ENCODE measurements at places on chromosomes 16 and 17.

DNA sequence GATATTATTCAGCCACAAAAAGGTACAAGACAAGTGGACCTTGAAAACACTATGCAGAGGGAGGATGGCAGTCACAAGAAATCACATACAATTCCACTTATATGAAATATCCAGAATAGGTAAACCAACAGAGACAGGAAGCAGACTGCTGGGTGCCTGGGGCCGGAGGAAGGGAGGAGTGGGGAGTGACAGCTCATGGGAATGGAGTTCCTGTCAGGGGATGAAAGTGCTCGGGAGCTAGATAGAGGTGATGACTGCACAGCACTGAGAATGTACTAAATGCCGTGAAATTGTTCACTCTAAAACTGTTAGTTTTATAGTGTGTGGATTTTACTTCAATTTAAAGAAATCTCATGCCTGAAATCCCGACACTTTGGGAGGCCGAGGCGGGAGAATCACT, 74.2 kb upstream of the MED9 start:
- DNase-seq: no peak

DNA sequence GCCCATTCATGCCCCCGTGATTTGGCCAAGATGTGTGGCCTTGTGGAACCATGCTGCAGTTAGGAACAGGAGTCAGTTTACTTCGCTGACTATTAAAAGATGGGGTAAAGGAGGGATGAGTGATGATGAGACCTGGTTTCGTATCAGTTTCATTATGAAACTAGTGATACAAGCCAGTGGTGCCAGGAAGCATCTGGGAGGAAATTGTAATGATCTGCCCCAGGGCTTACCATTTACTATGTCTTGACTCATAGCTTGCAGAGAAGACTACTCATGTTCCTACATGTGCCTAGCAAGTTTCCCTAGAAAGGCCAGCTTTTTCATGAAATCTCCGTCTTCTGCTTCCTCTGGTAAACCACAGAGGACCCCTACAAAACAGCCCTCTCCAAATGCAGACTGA, 23.2 kb downstream of the CDH3 start:
- peak; percentile 59 for DNase-seq

- no peak for DNase-seq
Observed at GRCh38 chr16:65120831-65121721, 787 bp downstream of the CDH11 start.

- DNase-seq: no peak
Observed at GRCh38 chr17:75783069-75783783, 1.4 kb upstream of the UNK start.

DNA sequence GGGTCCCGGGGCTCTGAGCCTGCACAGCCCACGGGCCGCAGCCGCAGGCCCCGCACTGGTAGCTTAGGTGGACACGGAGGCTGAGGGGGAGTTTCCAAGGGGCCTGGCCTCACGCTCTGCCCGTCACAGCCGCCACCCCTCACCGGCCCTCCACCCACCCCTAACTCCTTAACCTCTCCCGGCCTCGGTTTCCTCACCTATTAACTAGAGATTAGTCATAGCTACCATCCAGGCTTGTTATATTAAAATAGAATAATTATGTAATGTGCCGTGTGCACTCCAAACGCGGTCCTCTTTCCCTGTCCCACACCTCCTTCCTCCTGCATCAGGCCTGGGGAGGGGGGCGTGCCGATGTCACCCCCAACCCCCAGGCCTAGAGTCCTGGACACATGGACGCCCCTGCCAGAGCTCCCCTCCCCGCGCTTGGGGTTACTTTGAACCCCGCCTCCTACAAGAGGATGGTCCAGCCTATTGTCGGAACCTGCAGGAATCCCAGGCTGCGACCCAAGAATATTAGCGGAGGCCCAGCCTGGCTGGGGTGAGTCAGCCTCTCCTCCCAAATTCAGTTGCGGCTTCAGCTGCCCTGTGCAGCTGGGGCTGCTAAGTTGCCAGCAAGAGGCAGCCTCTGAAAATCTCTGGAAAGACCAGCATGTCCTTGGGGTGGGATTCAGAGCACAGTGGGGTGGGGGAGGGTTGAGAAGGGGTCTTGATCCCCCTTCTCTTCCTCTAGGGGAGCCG, 17.3 kb downstream of the SOCS3 start:
- peak; percentile 79 for DNase-seq

DNA sequence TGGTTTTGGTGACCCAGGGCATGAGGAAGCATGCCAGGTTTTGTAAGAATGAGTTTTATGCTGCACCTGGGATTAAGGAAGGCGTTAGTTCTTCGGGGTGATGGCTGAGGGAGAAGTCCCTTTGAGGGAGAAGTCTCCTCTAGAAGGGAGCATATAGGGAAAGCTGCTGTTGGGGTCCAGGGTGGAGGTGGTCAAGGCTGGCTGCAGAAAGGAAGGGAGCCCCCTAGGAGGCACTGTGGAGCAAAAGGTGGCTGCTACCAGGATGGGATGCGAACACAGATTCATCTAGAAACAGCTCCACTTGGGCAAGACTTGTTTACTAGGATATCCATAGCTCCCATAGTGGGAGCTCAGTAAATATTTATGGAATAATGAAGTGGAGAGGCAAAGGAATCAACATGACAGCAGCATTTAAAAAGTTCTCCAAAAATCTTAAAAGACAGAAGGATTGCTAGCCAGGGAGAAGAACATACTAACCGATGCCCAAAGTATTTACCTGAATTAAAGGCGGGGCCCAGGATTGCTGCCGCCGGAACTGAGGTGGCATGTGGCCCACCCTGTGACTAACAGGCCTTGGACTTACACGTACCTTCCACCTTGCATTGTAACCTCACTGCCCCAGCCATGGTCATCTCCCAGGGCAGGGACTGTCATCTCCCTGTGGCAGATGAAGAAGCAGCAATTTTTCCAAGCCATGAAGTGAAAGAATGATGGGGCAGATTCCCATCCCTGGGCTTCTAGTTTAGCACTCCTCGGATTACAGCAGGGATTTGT, 7.1 kb upstream of the LPCAT2 start:
- no peak for DNase-seq

GRCh38 chr17:69588316-69588715, 173.8 kb downstream of the MAP2K6 start:
- DNase-seq: no peak

All from BJ (cell line).